CD8-positive, alpha-beta T cell (primary cell): ENCODE measurements at places on chromosomes 11 and 22.
A peak's percentile ranks its signal among the peaks of the same experiment; 100 is the strongest.

DNA sequence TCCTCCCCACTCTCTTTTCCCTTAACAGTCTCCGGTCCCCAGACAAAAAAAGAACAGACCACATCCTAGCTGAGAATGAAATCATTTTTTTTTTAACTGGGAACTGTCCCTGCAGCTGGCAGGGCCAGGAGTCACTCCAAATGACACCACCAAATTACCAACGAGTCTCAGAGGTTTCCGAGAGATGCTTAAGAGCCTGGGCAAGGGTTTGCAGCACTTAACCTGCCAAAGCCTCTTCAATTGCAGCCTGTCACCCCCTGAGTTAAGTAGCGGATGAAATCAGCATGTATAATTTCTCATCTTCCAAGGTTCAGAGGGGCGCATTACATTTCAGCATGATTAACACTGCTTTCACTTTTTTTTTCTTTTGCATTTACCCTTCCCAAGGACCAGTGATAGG, 71.8 kb downstream of the TENM4 start:
- no peak for DNase-seq

DNA sequence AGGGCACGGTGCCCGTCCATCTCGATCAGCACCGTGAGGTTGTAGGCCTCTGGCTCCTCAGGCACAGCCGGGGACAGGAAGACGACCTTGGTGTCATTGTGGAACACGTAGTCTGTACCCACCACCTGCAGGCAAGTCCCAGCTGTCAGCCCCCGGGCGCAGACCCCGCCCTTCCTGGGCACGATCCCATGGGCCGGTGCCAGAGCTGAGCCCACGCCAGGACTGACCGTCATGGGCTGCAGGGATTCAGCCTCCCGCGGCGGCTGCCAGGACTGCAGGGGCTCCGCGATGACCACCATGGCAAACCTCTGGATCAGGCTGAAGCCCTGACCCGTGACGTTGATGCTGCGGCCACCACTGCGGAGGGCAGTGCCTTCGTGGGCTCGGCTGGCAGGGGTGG, 11.8 kb upstream of the MAPK11 start:
- DNase-seq: no peak

GRCh38 chr22:36398601-36399471, 11.1 kb upstream of the MYH9 start:
- DNase-seq: no peak

- no peak for DNase-seq
These were observed 67.2 kb downstream of the SLC17A6 start for GRCh38 chr11:22405377-22405776.

DNA sequence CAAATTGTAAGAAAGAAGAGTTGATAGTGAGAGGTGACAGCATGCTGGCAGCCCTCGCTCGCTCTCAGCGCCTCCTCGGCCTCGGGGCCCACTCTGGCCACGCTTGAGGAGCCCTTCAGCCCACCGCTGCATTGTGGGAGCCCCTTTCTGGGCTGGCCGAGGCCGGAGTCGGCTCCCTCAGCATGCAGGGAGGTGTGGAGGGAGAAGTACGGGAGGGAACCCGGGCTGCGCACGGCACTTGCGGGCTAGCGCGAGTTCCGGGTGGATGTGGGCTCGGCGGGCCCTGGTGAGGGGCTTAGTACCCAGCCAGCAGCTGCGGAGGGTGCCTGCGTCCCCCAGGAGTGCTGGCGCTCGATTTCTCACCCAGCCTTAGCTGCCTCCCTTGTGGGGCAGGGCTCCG, 539.7 kb upstream of the CCDC179 start:
- no peak for DNase-seq

- DNase-seq: no peak
These were observed 53.8 kb upstream of the CD5 start for GRCh38 chr11:61048368-61049062.

- no peak for DNase-seq
These were observed 30.1 kb downstream of the ARHGAP8 start for GRCh38 chr22:44782363-44782963.

- no peak for DNase-seq
These were observed 14.2 kb downstream of the PRR33 start for GRCh38 chr11:1877211-1878136.

GRCh38 chr11:115005663-115006062, 327.3 kb downstream of the NXPE2 start:
- no peak for DNase-seq

GRCh38 chr11:119974467-119974866, 163.4 kb downstream of the TRIM29 start:
- DNase-seq: no peak

DNA sequence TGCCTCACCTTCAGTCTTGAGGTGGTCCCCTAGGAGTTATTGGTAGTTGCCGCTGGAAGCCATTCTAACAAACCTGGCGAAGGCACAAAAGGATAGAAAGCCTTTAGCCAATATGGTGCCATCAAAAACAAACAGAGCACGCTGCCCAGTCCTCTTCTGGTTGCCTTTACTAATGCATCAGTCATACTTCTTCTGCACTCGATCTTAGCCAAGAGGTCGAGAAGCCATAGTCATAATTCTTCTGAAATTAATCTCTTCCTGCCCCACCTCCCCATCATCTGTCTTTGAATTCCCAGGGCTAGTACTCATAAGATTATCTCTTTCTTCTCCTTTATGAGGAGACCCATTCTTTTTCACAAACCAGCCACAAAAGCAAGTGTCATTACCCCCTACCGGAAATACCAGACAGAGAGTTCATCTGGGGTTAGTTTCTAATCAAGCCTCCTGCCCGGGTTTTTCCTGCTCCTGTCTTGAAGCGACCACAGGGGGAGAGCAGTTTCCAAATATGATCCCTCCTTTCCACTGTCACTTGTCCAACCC, 21.4 kb upstream of the EHF start:
- no peak for DNase-seq

DNA sequence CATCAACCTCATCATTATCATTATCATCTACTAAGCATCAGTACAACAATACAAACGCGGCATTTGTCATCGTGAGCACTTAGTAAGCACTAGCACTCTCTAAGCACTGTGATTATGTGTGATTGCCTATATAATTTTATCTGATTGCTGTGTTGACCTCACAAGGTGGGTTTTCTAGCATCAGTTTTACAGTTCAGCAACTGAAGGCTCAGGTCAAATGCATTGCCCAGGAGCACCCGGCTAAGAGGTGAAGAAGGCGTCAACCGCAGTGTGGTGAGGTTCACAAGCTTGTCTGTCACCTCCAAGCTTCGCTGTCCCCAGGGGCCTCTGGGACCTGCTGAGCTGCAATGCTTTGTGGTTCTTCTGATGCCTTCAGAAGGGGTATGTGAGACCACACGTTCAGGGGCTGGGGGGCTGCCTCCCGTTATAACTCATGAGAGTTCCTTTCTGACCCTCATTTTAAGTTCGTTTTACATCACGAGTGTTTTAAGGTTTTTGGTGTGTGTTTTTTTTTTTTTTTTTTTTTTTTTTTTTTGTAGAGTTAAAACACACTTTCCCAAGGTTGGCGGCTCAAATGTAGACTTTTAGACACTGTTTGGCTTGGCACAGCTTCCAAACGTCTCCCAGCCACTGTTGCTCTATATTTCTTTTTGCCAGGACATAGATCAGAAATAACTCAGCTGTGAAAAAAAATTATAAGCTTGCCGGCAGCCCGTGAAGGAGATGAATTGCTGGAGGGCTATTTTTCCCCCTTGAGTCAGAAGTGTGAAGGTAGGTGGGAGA, 33.8 kb upstream of the SCUBE1 start:
- DNase-seq: peak; percentile 24

DNA sequence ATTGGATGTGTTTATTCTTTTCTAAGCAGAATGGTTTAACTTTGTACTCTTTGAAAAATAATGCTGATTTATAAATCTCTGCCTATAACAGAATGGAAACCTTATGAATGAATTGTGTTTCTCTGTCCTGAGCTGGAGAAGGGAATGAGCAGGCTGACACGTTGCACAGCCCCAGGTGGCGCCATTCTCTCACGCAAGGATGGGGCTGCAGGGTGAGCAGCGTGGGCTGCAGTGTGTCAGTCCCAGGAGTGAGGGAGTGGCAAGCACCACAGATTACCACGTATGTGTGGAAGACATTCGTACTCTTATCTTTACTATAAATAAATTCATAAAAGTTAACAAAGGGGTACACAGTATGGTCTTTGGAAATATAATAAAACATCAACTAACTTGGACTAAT, 33.4 kb downstream of the FDX1 start:
- peak; percentile 21 for DNase-seq

DNA sequence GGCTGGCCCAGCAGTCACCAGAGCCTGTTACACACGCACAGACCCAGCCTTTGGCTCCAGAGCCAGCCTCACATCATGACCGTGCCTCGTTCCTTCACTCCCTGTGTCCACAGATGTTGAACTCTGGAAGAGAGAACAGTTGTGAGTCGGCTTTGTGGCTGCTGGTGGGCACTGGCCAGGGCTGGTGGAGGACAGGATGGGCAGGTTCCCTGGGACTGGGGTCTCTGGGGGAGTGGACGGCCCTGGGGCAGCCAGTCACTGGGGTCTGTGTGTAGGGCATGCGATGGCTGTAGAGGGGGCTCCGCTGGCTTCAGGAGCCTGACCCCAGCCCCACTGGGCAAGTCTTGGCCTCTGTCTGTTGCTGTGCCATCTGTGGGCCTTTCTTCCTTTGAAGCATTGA, 1070.1 kb downstream of the BRD1 start:
- DNase-seq: no peak

DNA sequence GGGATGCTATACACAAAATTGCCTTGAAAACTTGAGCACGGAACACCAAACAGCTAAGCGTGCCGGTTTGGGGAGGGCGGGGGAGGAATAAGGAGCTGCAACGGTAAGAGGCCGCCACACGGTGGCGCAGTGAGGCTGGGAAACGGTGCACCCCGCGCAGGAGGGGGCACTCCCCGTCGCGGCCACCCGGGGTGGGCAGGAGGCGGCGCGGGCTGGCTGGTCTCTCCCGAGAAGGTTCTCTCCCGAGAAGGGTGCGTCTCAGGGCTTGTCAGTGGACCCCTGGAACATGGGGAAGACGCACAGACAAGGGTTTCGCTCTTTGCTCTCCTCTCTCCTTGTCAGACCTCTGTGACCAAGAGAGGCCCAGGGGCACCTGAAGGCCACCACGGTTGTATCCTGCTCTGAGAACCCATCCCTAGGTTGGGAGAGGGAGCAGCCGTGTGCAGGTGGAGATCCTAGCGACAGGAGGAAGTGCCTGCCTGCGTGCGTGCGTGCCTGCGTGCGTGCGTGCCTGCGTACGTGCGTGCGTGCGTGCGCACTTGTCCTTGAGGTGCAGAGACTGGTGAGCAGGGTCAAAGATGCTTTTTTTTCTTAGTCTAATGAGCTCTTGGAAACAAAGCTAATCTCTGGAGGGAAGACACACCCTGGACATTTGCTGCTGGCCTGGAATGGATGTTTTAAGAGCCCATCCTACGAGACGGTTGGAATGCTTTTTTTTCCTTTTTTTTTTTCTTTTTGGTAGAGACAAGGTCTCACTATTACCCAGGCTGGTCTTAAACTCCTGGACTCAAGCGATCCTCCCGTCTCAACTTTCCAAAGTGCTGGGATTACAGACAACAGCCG, 18.1 kb upstream of the JAM3 start:
- peak; percentile 47 for DNase-seq

DNA sequence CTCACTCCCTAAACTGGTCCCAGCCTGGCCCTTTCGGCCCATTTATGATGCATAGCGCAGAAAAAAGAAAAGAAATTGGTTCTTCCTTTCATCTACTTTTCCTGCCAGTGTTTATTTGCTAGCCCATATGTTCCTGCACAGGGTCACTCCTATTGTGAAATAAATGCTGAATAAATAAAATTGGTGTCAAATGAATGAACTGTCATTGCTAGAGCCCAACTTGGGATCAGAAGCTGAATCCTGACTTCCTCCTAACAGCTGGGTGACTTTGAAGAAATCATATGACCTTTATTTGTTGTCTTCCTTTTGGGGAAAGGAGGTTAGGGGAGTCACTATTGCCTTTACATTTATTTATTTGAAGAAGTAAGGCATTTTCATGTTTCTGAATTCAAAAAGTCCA, 92.0 kb downstream of the PRR5L start:
- no peak for DNase-seq

DNA sequence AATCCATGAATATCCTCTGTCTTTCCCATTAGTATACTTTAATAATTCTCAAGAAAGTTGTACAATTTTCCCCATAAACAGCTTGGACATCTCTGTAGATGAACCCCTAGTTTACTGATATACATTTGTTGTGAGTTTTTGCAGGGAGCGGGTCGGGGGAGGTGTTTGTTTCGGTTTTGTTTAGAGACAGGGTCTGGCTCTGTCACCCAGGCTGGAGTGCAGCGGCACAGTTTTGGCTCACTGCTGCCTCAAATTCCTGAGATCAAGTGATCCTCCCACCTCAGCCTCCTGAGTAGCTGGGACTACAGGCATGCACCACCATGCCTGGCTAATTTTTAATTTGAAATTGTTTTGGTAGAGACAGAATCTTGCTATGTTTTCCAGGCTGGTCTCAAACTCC, 57.6 kb downstream of the IGLL5 start:
- no peak for DNase-seq

DNA sequence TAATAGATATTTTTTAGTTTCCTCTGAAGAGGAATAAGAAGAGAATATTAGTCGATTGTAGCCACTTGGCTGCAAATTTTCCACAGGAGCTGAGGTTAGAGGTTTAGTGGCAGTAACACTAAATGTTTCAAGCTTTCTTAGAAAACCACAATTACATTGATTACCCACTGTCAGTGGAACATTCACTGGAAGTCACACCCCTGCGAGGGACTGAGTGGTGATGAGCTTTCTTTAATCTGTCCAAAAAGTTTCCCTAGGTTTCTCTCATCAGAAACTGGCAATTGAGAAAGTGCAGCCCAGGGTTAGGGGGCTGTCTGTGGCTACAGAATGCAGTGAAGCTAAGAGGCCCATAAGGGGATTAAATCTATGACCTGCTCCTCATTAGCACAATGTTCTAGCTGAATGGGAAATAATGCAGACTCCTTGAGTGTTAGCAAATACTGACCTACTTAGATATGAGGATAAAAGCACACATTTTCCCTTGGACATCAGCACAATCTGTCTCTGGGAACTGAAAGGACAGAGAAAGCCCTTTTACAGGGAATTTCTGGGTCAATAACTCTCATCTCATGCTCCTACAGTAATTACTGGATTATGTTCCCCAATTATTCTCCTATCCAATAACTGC, 189.5 kb downstream of the FAM76B start:
- DNase-seq: no peak

- no peak for DNase-seq
These were observed 21.8 kb upstream of the EIF3M start for GRCh38 chr11:32561835-32562234.

- DNase-seq: no peak
These were observed 117.4 kb downstream of the DBX1 start for GRCh38 chr11:20042811-20043341.

- DNase-seq: no peak
These were observed 400.3 kb downstream of the MIAT start for GRCh38 chr22:27057717-27058116.
